Stimulated activated CD4-positive, alpha-beta T cell treated with anti-CD3 and anti-CD28 coated beads, Interleukin-12 subunit alpha, Interleukin-12 subunit beta, amount 100 ng/mL, for 24 hours (primary cell): ENCODE measurements at places on chromosomes 12 and 14.
A peak's percentile ranks its signal among the peaks of the same experiment; 100 is the strongest.

DNA sequence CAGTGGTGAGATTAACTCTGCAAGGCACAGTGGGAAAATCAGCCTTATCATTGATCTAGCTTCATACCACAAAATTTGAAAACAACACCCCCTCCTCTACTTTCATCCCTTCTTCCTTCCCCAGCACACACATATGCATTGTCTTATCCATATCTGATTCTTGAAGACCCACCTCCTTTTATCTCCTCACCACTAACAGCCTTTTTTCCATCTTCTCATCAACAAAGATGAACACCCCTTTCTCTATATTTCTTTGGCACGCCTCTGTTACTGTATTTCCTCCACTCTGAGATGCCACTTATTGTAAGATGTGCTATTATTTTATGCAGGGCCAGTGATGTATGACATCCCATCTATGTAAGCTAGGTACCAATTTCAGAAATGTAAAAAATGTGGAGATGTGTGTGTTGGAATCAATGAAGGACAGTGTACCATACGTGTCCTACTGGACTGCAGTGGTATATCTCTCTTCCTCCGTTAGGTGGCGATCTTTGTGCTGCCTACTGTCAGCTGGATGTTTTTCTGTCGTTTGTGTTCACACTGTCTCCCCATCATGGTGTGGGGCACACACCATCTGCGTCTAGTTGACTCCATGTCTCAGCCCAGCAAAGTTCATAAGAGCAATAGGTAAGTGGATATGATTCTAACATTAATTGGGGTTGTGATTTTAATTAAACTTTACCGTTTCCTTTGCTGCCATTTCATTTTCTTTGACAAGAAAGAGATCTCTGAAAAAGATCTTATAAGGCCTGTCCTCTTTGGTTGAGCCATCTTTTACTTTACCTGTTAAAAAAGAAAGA, 24.0 kb downstream of the CCDC38 start:
- peak; percentile 20 for DNase-seq

DNA sequence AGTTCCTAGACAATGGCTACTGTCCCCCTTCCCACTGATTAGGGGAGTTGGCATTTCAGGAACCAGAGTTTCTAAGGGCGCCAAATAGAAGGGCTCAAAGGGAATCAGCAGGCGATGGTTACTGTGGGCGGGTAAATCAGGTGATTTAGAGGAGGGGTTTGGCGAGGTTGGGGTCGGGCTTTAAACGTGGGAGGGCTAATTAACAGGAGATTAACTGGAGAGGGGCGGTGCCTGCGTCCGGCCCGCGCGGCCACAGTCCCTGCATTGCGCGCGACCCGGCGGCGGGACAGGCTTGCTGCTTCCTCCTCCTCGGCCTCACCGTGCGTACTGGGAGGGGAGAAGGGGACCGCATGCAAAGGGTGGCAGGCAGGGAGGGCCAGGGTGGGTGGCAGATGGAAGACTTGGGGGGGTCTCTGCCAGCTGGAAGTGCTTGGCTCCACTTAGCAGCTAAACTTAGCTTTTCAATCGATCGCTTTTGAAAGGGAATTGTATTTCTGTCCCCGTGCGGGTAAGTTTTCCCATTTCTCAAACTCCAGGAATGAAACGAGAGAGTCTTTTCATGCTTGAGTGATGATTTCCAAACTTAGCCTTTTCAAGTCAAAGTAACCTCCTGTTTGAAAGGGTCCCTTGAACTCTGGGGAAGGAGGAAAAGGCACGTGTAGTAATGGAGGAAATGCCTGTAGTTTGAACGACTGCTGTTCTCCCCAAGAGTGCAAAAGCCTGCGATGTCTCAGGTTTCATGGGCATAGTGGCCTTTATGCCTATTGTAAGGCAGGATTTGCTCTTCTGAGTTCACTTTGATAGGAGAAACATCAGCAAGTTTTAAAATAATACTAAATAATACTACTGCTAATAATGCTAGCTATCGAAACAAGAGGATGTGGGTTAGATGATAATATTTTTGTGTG, at the start of gene MGST1:
Gene MGST1, plus strand, starts transcription at position 255 of the 908 bp plus-strand sequence. CDS start 6,608 bp downstream, outside the sequence.
- DNase-seq = no peak

DNA sequence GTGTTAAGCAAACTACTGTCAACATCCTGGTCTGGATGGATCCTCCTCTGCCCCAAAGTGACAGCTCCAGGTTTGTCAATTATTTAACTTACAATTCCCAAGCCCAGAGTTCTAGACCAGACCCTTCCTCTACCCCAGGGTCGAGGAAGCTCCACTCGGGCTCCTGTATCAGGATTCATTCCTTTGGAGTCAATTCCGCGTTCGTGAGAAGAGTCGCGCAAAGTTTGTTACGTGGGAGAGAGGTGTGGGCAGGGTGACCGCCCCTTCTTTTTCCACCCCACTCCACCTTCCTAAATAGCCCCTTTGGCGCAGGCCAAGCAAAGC, 479 bp downstream of the SEL1L start:
- no peak for DNase-seq

DNA sequence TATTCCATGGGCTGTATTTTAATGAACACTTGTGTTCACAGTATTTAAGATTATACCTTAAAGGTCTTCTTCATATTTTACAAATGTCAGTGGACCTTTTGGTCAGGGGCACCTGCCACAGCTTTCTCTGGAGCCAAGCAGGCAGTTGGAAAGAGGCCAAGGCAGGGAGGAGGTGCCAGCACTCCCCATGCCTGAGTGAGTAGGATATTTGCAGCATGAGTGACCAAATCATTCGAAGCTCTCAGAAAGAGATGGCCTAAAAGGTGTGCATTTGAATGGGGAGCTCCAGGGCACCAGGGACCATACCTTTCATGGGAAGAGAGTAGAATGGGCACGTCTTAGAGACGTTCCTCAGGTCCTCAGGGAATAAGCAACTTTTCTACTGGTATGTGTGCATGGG, 121.6 kb downstream of the GPR135 start:
- DNase-seq = no peak

- no peak for DNase-seq
Observed at GRCh38 chr14:50941151-50941550, 3.1 kb downstream of the PYGL start.

DNA sequence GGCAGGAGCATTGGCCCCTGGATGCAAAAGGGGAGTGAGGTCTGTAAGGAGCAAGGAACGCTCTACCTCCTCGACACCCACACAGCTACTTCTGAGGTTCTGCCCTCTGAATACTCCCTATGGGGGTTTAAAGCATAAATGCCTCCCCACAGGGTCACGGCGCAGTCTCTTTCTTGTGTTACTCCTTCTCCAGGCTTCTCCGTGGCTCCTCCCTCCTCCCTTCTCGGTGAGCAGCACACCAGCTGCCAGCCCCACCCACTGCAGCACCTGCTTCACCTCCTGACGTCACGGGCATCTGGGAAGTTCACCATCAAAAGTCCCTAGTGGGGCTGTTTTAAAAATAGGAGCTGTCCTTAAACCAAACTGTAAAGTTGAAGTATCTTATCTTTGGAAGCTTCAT, 67.3 kb downstream of the SPTB start:
- DNase-seq = no peak

- DNase-seq = no peak
Observed at GRCh38 chr14:77347751-77348150, 26.9 kb downstream of the GSTZ1 start.

DNA sequence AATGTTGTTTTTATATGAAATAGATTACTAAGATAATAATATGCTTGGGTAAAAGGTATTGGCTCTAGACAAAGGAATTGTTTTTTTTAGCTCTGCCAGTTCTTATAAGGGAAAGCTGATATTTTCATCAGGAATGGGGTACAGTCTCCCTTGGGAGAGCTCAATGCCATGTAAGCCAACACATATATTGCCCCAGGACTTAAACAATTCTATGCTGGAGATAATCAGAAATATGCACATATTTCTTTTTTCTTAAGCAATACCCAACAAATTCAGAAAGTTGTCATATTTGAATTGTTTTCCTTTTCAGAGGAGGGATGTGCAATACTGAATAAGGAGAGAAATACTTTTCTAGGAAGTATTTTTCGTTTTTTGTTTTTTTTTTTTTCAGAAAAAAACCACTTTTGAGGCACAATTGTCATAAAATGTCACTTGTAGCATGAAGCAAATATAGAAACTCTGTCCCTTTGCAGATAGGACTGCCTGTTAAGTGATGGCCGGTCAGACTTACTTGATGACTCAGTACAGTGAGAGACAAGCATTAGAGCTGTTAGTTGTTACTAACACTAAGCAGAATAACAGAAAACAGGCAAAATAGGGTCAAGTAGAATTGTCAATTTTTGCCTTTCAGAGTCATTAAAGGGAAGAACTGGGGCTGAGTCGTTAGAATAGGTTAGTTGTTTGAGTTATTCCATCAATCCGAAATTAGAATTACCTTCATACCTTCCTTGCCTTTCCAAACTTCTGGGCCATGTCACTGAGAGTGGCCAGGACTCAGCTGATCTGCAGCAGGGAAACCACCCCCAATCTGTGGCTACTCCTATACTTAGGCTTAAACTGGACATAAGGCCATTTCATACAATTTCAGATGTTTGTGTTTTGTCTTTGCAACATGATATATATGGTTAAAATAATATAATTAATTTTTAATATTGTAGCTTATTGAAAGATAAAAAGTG, 168.1 kb downstream of the SLC38A4 start:
- no peak for DNase-seq

GRCh38 chr12:18706798-18707197, 31.0 kb downstream of the PLCZ1 start:
- DNase-seq = no peak

GRCh38 chr14:37172024-37172869, at the start of gene SLC25A21:
SLC25A21 (minus strand) TSS chr14:37172606.
- DNase-seq = no peak

DNA sequence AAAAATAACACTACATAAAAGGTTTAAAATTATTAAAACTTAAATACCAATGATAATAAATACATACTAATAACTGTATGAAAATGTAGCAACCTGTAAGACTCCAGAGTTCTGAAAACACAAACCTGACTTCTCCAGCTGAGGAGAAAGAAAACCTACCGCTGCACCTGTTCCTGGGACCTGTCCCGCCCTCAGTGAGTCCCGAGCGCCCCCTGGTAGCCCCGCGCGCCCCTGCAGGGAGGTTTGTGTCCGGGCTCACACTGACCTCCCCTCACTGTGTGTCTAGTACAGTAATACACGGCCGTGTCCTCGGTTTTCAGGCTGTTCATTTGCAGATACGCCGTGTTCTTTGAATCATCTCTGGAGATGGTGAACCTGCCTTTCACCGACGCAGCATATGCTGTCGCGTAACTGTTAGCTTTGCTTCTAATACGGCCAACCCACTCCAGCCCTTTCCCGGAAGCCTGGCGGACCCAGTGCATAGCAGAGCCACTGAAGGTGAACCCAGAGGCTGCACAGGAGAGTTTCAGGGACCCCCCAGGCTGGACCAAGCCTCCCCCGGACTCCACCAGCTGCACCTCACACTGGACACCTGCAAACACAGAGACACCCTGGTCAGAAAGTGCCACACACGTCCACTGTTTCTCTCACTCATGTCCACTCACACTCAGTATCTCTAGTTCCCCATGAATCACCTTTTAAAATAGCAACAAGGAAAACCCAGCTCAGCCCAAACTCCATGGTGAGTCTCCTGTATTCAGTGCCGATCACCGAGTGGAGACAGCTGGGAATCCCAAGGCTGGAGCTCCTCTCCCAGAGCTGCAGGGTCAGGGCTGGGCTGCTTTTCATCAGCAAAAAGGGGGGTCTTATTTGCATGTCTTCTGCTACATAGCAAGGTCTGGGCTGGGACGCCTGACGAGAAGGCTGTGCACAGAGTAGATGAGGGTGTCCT, 1276.3 kb downstream of the TMEM121 start:
- no peak for DNase-seq

- DNase-seq = no peak
Observed at GRCh38 chr12:123105211-123105826, 45.6 kb downstream of the PITPNM2 start.

DNA sequence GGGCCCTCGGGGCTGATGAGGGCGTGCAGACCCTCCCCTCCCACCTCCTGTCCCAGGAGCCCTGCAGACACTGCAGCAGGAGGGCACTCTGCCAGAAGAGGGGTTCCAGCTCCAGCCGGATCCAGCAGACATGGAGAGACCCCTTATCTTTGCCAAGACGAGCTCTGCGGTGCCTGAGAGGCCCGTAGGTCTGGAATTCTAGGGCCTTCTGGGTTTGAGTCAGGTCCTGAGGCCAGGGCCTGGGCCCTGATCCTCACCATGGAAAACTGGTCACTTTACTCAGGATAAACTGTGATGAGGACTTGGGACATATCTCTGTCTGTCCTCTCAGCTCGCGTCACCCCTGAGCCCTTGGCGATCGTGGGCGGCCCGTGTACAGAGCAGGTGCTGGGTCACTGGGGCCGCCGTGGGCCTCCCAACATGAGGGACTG, 13.8 kb downstream of the MEG3 start:
- no peak for DNase-seq

GRCh38 chr14:90449411-90449810, 52.6 kb downstream of the CALM1 start:
- no peak for DNase-seq

DNA sequence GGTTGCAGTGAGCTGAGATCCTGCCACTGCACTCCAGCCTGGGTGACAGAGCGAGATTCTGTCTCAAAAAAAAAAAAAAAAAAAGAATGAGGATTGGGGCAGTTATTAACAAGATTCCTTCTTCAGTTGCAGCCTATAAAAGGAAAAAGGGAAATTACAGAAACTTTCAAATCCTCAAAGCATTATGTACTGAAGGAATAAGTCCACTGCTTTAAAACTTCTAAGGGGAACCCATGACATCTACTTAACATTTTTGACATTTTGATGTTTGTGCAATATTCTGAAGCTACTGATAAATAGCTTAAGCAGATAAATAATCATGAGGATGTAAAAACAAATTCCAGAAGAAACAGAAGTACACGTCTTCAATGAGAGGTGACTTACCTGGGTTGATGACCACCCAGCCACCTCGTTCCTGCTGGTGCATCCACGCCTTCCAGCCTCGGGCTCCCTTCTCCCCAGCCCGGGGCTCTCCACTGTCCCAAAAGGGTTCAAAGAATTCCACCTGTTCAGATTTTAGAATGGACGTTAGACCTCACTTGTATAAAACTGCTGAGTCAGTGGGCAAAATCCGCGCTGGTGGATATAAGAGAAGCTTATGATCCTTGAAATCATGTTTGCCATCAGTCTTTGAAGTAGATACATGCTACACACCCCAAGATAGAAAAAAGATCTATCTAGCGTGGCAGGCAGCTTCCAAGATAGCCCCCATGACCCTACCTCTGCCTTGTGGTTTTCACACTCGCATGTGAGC, 33.7 kb downstream of the NRDE2 start:
- no peak for DNase-seq

GRCh38 chr14:85909581-85909980, 379.6 kb downstream of the FLRT2 start:
- no peak for DNase-seq

- DNase-seq = no peak
Observed at GRCh38 chr12:111431772-111432171, 26.0 kb downstream of the SH2B3 start.

GRCh38 chr14:70794294-70794693, 15.0 kb downstream of the MAP3K9 start:
- DNase-seq = no peak

- no peak for DNase-seq
Observed at GRCh38 chr12:18261273-18261672, at the start of gene PIK3C2G. PIK3C2G (plus strand) TSS chr12:18261518; CDS start chr12:18282082, 20,564 bp downstream.

DNA sequence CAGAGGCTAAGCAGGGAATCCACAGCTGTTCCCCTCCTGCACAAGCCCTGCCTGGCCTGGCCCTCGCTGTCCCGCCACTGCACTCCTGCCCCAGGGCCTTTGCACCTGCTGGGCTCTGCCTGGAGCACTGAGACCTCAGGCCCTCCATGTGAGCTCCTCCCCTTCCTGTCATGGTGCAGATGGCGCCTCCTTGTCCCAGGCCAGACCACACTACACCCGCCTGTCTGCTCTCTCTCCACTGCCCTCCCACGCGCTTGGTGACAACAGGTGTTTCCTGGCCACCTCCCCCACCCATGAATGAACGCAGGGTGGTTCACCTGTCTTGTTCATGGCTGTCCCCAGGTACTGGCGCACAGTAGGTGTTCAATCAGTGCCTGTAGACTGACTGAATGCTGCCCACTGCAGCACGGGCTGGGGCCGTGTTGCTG, 82.9 kb downstream of the NCOR2 start:
- no peak for DNase-seq
